ENCODE measurements at places on chromosomes 5 and 9.

GRCh38 chr5:122183098-122183787 is 53.9 kb downstream of the ZNF474 start:
- no peak for DNase-seq

- DNase-seq = no peak
Observed at GRCh38 chr5:72137826-72138409, 30.6 kb downstream of the MAP1B start.

DNA sequence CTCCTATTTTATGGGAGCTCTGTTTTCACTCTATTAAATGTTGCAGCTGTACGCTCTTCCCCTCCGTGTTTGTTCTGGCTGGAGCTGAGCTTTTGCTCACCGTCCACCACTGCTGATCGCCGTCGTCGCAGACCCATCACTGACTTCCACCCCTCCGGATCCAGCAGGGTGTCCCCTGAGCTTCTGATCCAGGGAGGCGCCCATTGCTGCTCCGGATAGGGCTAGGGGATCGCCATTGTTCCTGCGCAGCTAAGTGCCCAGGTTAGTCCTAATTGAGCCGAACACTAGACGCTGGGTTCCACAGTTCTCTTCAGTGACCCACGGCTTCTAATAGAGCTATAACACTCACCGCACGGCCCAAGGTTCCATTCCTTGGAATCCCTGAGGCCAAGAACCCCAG is 96.2 kb upstream of the PRDM9 start:
- DNase-seq = no peak

GRCh38 chr9:37030611-37030939 is 3.5 kb downstream of the PAX5 start:
- DNase-seq = no peak

- DNase-seq = no peak
Observed at GRCh38 chr9:84862810-84863287, 193.3 kb downstream of the NTRK2 start.

DNA sequence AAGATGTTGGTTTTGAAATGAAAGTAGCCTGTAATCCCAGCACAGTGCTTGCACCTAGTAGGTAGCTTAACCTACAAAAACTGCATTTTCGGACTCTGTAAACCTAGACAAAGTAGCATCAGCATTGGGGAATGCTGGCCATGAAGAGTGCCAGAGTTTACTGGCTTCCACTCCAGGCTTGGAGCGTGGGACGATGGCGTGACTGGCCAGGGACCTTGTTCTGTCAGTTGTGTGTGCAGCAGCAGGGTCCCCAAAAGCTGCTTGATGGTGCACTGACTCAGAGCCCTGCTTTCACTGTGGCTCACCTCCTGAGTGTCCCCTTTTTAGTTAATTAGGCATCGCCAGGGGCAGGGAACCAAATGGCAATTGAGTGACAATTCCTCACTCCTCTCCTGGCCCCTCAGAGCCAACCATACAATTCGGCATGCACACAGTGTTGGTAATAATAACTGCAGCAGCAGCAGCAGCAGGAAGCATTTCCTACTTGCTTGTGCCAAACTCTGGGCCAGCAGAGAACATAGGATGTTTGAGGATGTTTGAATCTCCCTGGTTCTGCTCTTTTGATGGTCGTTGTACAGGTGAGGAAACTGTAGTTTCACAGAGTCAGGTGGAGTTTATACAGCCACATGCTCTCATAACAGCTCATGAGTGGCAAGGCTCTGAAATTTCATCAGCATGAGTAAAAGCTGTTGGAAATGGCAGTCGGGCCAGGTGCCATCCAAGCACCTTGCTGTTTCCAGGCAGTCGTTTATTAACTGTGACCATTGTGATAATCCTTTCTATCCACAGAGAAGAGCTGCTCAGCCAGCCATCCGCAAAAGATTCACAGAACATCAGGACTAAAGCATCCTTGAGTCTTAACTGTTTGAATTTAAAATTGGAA is 4.2 kb downstream of the UBE2QL1 start:
- no peak for DNase-seq

- DNase-seq = no peak
Observed at GRCh38 chr5:56669534-56670483, 145.5 kb upstream of the MAP3K1 start.

DNA sequence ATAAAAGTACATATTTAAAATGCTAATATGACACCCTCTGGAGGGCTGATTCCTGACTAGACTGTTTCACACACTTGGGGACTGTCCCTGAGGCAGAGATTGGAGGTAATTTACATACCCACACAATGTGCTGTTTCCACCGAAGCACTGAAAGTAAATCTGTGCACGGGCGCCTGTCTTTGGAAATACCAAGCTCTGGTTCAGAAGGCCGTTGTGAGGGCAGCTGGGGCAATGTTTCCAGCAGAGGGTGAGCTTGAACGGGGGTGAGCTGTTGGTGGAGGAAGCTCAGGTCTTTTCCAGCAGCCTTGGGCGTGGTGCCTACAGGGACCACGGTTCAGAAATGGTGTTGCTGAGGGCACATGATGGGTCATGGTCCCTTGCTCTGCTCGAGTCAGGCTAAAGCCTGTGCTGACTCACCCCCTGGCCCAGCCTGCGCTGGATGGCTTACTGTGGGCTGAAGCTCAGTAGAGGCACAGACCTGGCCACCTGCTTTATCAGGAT is 25.8 kb upstream of the HMCN2 start:
- DNase-seq = peak; percentile 12

DNA sequence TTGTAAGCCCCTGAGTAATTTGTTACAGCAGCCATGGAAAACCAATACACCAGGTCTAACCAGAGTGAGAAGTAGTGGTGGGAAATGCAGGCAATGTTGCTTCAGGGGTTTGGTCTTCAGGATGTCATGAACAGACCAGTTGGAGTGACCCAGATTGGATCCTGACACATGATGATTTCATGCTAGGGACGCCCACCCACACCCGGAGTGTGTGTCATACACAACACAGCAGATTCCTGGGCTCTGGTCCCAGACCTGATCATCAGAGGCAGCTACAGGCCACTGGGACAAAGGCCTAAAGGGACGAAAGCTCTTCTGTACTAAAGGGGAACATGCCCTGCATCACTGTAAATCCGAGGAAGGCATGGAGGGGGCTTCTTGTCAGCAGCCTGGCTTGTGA is 194.2 kb downstream of the NSG2 start:
- DNase-seq = no peak

GRCh38 chr5:142806841-142807267 is 36.7 kb downstream of the ARHGAP26 start:
- DNase-seq = no peak

DNA sequence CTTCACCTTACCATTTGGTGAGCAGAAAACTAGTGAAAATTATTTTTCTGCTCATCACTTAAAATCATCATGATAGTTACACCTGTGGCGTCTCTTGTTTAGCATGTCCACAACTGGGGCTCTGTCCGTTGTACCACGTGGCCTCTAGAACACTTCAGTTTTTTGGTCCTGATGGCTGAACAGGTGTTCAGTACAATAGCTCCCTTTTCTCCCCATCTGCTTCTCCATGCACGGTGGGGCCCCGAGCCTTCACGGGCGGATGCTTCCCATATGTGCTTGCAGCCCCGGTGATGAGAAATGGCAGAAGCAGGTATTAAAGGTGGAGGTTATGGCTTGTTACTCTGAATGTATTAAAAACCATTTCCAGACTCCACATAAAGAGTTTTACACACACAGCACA is 304.1 kb downstream of the CWC27 start:
- DNase-seq = no peak

GRCh38 chr5:78606241-78606640 is 42.3 kb downstream of the LHFPL2 start:
- no peak for DNase-seq

DNA sequence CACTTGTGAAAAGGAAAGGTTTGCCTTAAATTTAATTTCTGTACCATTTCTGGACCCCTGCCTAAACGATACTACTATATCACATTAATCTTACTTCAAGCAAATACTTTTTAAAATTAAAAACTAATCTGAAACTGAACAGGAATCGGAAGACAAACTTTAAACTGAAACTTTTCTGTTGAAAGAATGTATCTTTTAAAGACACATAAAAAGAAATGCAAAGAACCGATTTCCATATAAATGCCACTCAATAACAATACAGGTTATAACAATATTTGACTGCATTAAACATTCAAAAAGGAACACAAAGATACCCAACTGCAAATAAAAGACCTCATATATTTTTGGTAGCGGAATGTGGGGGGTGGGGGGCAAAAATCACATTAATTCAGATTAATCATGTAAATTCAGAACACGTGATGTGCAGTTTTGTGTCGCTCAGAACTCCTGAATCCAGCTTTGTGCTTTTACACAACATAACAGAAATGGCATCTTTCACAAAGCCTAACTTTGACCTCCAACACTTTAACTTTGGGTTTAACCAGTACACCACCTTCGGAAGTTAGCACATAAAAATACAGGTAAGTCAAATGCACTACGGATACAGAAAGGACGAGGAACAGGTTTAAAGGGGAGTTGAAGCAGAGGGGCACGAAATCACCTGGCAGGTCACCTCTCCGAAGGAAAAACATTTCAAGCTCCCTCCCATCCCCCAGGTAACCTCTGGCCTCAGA is 925 bp downstream of the LIFR start:
- no peak for DNase-seq

GRCh38 chr5:159316519-159317383 is 13.5 kb downstream of the IL12B start:
- no peak for DNase-seq

DNA sequence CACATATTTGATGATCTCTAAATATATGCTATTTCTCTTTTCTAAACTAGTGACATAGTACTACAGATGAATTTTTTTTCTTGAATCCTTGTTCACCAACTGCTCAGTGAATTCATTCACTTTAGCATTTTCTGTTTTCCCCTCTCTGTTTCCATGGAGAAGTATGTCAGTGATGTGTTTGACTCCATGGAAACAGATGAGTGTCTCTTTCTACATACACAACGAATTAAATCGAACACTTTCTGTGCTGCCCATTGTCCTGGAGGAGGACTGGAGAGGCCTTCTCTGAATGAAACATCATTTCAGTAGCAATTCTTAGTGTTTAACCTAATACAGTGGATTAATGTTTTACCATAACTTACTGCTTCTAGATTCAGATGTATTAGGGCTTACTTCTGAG is 9.5 kb downstream of the INVS start:
- DNase-seq = no peak

DNA sequence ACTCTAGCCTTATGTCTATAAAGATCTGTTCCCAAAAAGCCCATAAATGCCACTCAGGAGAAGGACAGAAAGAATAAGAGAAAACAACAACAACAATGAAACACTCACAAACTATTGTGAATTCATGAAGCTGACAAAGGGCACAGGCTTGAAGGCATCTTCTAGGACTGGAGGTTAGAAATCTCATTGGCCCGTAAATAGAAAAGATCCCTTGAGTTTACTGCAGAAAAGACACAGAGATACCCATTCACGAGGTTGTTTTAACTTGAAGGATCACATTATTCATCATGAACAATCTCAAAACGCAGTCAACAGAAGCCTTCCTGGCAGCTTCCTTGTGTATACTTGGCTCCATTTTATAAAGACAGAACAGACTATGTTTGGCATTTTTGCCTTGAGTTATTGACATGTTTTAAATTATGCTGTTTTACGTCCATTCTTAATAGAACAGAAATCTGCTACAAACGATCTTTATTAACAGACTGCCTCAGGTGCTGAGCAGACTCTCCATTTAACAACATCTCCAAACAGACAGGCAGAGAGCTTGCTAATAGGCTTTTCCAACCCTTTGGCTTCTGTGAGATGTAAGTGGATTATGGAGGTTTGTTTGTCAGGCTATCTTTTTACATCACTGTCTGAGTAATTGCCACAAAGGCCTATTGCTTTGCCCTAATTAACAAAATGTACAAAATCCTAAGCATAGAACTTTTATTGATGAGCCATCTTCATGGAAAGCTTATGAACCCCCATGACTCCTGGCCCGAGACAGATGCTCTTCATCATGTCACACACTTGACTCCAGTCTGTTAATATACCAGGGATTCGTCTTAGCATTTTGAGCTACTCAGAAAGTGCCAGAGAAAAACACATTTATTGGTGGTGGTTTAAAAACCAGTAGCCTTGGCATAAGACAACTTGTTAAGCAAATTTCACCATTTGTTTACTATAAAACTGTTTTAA is 735.3 kb upstream of the ZNF608 start:
- DNase-seq = no peak

DNA sequence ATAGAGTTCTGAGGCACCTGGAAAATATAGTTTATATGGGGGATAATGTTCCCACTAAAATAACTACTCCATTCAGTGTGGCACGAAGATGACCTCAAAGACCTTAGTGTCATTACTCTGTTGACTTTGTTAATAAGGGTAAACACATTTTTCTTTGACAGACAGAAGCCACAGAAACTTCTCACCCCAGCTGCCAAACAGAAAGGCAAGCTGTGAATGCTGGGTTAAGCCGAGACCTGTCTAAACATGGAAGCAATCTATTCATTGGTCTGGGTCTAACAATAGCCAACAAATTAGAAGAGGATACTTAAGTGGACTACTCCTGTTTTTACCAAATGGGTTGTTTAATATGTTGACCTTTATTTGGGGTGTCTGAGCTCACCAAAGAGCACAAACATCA is 171.4 kb downstream of the TLE1 start:
- DNase-seq = no peak

GRCh38 chr5:24595329-24595728 is 49.4 kb downstream of the CDH10 start:
- DNase-seq = no peak

GRCh38 chr5:35436400-35437057 is 181.1 kb upstream of the SPEF2 start:
- no peak for DNase-seq

- no peak for DNase-seq
Observed at GRCh38 chr5:127739807-127740384, 36.7 kb downstream of the CCDC192 start.

- no peak for DNase-seq
Observed at GRCh38 chr5:119470851-119471451, 18.7 kb downstream of the HSD17B4 start.

DNA sequence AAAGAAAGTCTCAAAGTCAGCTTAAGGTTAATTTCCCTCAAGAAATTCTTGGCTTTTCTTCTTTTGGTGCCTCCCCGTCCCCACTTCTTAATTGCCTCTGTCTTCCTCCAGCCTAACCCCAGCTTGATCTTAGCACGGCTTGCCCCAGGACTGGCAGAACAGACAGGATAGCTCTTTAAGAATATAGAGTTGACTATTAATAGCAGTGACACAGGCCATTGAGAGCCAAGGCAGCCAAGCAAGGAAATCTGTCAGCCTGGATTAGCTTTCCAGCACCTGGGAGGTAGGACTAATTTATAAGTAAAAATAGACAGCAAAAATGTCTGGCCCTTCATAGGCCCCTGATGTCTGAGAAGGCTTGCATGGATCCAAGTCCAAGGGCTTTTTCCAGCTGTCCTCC is 384.6 kb upstream of the SLC30A5 start:
- DNase-seq = no peak

- DNase-seq = no peak
Observed at GRCh38 chr5:14189680-14190079, 46.5 kb downstream of the TRIO start.

DNA sequence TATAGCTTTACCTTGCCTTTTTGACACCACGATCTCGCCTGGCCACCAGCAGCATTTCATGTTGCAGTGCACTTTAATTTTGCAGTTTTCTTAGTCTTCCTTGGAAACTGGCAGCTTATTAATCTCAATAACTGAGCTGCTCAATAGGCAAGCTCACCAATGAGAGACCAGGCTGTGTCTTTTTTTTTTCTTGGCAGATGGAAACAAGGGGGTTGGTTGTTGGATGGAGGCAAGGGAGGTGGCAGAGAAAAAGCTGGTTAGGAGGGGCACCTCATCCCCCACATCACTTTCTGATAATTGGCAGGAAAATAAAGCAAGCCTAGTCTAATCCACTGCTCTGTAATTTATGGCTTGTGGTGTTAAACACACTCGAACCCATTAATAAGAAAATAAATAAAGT is 324.5 kb upstream of the WWC1 start:
- DNase-seq = no peak

Data from stimulated activated CD4-positive, alpha-beta T cell treated with anti-CD3 and anti-CD28 coated beads, Interleukin-15, amount 100 ng/mL, for 1 hour (primary cell).